ENCODE measurements at places on chromosomes 11 and 22.

- DNase-seq, result no peak
Observed at GRCh38 chr11:64839887-64840782, 4.3 kb downstream of the CDC42BPG start.

DNA sequence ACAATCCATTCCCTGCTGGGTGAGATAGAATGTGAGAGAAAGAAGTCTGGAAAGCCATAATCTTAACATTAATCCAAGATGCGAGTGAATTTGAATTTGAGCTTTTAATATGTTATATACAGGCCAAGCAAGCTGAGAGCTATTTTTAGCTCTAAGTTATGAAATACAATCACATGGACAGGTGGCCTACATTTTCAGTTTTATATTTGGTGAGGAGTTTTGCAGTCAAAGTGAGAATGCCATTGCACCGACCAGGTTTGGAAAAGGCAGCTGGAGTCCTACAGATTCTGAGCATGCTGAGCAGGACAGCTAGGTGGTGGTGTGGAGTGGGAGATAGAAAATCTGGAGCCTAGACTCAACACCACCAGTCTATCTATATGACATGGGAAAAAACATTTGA, 12.0 kb downstream of the OR5B21 start:
- DNase-seq, result no peak

GRCh38 chr11:6427516-6427915, 8.6 kb upstream of the APBB1 start:
- no peak for DNase-seq

- no peak for DNase-seq
Observed at GRCh38 chr11:118670063-118670462, 9.4 kb downstream of the TREH start.

DNA sequence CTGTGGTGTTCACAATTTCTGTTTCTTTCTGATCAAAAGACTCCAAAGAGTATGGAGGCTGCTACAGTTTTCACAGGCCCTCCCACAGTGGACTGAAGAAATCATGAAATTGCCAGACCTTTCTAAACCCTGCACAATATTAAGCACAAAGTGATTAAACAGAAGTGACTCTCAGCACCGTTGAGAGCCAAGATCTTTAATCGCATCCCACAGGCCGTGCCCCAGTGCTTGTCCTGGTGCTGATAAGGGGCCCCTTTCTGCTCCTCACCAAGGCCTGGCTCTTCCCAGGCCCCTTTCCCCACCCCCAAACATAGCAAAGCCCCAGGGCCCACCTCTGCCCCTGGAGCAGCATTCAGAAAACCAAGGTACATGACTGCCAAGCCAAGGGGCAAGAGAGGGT, 57.4 kb upstream of the BMAL1 start:
- DNase-seq, result no peak

DNA sequence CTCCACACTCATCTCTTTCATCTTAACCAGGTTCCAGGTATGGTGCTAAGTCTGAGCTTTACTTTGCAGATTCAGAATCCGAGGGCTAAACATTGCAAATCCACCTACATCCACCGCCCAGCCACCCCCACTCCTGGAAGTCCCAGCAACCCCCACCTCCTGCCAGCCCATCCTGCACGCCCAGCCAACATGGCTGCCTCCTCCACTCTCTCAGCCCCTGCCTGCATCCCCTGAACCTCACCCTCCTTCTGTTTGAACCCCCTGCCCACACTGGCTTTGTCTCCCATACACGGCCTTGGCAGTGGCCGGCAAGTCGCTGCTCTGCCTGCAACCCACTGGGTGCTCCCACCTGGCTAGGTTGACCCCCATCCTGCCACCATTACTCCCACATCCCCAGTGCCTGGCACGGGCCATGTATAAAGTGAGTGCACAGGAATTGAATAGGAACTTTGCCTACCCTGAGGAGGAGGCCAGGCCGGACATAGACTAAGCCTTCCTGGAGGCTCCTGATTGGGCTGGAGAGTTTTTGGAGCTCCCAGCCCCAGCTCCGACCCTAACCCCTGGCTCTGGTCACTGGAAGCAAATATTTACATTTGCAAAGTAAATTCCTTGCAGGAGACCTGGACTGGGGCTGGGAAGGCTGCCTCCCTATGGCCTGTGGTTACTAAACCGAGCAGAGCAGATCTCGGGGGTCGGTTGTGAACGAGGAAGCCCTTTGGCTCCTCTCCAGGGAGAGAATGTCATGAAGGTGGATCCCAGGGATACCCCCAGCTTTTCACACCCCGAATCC, 14.4 kb downstream of the EMID1 start:
- no peak for DNase-seq

GRCh38 chr22:48511781-48512327, 1315.8 kb downstream of the BRD1 start:
- no peak for DNase-seq

DNA sequence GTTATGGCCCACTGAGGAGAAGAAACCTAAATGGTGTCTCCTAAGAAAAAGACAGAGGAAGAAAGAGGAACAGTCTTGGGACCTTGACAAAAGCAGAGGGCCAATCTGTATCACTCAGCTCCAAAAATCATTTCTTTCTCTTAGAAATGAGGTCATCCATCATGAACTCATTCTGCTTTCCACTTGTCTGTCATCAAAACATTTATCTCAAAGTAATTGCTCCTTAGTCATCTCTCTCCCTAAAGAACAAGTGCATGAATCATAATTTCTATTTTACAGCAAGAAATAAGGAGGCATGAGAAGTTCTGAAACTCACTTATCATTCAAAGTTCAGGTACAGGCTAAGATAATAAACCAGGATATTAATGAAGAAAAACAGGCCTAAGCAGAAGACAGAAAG, 375.6 kb downstream of the KCNA4 start:
- DNase-seq, result peak; percentile 3

DNA sequence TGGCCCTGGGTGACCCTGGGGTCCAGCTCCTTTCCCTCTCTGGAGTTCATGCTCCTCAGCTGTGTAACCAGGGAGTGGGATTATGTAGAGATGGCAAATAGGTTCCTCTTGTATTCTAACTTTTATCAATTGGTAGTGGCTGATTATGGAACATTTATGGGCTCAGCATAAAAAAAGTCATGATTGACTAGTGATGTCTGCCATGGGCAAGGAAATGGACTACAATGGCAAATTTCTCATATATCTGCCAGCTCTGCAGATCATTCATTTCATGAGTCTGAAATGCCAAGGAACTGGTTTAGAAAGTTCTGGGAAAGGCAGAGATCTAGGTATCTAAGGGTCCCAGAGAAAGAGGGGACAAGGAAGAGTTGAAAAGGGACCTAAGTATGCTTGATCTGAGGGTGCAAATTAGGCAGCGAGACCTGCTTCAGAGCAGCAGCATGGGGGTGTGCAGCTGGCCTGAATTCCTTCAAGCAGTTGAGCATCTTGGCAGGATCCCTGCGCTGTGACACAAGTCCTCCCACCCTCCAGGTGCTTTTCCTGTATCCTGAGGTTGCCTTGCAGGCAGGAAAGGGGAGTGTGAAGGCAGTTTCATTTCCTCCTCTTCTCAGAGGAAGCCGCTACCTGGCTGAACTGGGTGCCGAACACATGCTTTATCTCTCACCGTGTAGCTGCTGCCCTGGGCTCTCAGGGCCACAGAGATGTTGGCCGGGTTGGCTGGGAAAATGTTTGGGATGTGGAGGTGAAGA, 10.4 kb downstream of the SLC15A3 start:
- DNase-seq, result no peak

- DNase-seq, result no peak
Observed at GRCh38 chr11:124214027-124214426, 26.9 kb upstream of the OR8G1 start.

DNA sequence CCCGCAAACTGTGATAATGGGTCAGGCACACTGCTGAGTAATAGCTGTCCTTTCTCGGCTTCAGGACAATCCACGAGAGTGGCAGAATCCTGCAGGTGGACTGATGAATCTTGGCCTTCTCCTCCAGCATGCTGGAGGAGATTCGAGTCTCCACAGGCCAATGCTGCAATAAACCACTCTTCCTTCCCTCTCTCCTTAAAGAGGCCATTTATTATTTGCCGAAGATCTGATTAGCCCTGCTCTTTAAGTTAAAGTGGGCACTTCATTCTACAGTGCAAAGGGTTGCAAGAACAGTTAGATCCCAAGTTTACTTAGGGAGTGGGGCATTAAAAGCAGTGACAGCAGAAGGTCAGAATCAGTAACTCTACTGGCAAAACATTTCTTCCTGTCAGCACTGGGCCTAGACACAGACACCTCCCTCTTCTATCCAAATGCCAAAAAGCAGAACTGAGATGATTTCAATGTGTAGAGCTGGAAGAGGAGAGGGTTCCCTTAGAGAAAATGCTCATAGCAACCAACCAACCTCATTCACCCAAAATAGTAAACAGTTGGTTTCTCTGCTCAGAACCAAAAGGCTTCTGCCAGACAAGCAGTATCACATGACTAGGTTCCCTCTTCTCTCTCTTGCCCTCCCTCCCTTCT, 121.7 kb downstream of the SGSM3 start:
- no peak for DNase-seq

- DNase-seq, result no peak
Observed at GRCh38 chr22:43101306-43101705, 9.2 kb upstream of the BIK start.

DNA sequence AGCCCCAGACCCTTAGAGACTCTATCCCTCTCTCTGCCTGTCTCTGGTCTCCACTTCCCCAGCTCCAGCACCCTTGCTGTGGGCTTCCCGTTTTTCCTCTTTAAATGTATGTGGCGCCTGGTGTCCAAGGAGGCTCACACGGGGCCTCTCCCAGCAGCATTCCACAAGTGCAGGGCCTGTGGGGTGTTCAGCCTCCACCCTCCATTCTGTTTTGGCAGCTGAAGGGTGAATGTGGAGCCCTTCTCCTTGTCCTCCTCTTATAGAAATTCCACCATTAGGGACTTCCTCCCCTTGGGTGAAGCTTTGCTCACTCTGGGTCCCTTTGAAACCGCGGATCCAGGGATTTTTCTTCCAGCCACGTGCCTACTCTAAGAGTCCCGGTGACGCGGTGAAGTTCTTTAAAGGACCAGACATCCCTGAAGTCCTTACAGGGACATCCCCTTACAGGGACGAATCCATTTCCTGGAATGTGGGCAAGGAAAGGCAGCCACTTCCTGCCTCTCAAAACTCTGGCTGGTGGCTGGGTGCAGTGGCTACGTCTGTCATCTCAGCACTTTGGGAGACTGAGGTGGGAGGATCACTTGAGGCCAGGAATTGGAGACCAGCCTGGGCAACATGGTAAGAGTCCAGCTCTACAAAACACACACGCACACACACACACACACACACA, 1.6 kb upstream of the TSPAN18 start:
- DNase-seq, result no peak

DNA sequence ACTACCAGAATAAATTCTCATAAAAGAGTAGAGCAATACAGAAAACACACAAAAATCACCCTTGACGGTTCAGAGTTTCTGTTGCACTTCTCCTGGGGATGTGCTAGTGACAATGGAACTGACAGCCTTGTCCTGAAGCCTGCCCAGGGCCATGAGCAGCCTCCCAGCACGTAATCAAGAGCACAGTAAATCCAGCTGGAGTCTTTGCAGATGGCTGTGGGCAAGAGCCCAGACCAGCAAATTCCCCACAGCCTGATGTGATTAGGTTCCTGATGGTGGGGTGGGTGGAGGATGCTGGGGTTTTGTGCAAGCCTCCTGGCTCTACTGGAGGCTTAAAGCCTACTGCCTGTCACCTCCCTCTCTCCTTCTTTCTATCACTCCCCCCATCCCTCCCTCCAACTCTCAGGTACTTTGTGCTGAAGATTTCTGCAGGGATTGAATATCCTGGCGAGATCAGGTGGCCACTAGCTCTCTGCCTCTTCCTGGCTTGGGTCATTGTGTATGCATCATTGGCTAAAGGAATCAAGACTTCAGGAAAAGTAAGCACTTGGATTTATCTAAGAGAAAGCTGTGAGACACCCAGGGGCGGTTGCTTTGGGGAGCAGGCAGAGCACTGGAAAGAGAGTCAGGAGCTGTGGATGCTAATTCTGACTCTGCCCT, 18.1 kb downstream of the SLC6A5 start:
- no peak for DNase-seq

DNA sequence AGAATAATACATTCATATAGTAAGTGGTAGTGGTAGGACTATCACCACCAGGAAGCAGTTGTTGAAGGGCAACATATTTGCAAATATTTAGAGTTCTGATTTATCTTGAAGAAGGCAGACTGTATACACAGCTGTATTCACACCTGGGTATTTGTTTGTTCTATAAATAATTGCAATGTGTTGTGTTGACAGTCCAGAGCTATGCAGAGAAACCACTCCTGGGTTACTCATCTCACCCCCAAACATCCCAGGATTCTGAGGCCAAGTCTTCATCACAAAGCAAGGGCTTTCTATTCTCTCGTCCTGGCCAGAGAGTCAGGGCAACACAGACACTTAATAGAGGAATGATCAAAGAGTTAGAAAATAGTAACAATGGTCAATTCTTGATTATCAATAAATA, 102.1 kb upstream of the FAT3 start:
- DNase-seq, result no peak

GRCh38 chr11:31397239-31397834, 27.7 kb downstream of the DNAJC24 start:
- DNase-seq, result no peak

DNA sequence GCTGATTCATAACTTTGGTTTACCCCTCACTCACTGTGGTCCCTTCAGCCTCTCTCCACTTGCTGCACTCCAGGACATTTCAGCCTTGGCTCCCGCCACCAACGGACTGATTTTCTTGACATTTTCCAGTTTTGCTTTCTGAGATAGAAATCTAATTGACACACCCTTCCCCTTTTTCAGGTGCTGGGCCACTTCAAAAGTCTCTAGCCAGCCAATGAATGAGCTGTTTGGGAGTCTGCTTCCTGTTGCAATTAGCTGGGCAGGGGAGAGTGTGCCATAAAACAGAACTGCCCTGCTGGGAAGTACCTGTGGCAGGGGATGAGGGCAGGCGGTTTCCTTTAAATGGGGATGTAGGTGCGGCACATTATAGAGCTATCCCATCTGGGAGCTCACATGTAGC, 21.1 kb upstream of the PLET1 start:
- no peak for DNase-seq

DNA sequence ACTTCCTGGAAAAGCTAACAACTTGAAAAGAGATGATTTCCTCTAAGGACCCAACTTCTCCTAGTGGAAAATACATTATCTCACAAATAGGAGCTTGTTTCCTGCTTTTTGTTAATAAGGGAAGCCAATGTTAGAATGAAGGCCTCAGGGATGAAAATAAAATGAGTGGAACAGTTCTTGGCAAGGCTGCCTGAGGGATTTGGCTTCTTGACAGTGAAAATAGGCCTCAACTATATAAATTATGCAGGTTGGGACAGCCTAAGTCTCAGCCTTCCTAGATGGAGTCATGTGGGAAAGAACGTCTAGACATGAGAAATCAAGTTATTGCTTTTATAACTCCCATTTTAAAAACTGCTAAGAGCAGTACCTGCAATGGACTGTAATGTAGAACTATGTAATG, 92.8 kb upstream of the FIBIN start:
- DNase-seq, result peak; percentile 31

DNA sequence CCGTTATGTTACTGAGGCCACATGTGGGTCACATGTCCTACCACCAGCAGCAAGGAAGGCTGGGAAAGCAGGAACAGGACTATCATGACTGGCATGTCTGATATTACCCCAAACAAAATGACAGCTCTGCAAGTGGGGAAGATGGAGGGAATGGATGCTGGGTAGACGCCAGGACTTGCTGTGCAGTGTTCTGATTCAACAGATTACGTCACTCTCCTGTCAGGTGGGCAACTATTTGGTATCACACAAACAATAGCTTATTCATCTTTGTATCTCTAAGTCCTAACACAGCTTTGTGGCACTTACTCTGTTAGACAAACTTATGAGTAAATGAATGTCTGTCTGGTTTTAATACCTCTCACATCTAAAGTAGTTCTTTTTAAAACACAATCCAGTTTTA, 105.2 kb downstream of the SPON1 start:
- DNase-seq, result no peak

All from fibroblast of skin of left biceps (primary cell).